ENCODE measurements at places on chromosomes 16 and 17. TPM values are rescaled to one million over a fixed set of nuclear protein-coding genes. Genes with fewer than 3 reads are reported as not detected.

Gene ABCA8
- 0.38 TPM for total RNA-seq

Gene CD300E
- not detected for total RNA-seq

Gene LGALS9B
- total RNA-seq, result not detected

Gene CRISPLD2
- 132 TPM for total RNA-seq

Gene C17orf113
- total RNA-seq, result 0.76 TPM

Gene BAHCC1
- total RNA-seq, result 6.8 TPM

Data from mesangial cell (primary cell).